ENCODE measurements at places on chromosomes 7 and 10. TPM values are rescaled to one million over a fixed set of nuclear protein-coding genes. Genes with fewer than 3 reads are reported as not detected.

- DNase-seq, result no peak
These were observed 155.7 kb upstream of the HGF start for GRCh38 chr7:81925530-81925929.

GRCh38 chr10:105154736-105155135 is 513.6 kb downstream of the SORCS3 start:
- no peak for DNase-seq

DNA sequence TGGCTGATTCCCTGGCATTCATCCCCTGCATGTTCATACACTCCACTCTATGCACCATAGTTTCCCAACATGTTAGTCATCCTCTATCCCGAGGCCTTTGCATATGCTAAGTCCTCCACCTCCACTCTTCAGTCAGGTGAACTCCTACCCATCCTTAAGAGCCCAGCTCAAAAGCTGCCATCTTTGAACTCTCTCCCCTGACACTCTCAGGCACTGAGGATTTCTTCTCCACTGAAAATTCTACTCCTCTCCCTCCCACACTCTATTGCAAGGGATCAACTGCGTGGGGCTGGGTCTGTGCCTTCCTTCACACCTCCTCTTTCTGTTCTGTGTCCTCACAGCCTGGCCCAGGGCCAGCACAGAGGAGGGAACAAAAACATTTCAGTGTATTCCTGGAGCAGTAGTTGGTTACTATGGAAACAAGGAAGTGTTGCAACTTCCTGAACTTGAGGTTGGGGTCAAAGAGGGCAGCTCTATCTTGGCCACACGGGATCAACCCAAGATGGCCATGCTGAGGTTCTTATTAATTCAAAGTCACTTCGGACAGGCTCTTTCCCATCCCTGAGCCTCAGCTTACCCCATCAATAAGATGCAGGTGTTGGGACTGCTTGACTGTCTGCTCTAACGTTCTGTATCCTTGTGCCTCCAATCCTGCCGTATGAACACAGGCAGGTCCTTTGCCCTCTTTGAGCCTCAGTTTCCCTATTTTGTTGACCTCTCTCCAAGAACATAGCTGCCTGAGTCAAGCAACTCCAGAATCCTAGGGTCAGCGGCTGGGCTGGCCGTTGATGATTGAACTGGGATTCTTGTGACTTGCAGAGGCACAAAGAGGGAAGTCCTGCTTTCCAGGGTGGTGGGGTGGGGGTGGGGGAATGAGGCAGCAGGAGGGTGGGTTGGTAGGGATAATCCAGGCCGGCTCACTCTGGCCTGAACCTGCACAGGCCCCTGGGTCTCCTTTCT is 15.5 kb downstream of the ZMIZ1 start:
- DNase-seq, result peak; percentile 95

DNA sequence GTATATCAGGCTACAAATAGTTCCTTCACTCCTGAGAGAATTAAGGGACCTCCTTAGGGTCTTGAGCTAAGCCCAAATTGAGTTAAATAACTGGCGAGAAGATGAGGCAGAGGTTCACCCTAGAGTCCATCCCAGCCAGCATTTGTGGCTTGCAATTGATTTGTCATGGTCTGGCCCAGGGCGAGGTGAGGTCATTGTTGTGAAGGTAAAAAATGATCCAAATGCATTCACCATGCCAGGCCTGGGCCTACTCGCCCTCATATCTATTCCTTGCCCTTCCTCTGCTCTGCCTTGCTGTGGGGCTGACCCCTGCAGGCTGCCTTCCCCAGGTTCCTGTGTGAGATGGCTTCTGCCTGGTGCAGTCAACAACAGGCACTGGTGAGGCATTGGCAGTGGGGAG is 207.2 kb downstream of the ZNF365 start:
- no peak for DNase-seq

DNA sequence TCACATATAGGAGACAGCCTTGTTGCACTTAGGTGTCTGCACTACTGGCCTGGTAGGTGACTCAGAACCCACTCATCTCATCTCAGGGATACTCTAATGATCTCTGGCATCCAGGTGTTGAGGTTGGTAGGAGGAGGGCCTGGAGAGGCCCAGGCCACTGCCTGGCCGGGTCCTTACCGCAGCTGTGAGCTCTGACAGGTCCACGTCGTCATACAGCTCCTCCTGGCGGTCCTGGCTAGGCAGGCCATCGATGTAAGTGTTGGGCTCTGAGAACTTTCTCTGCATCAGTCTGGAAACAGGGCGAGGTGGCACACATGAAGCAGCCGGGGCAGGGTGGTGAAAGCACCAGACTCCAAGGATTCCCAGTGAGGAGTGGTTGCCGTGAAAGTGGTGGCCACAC is 62.1 kb downstream of the VWA2 start:
- DNase-seq, result no peak

WAC gene
- 101 TPM for total RNA-seq

ITGB8 gene
- total RNA-seq, result 6.5 TPM

SEMA3D gene
- total RNA-seq, result 10.3 TPM

GRCh38 chr10:83166344-83166743 is 973.0 kb upstream of the GHITM start:
- no peak for DNase-seq

DNA sequence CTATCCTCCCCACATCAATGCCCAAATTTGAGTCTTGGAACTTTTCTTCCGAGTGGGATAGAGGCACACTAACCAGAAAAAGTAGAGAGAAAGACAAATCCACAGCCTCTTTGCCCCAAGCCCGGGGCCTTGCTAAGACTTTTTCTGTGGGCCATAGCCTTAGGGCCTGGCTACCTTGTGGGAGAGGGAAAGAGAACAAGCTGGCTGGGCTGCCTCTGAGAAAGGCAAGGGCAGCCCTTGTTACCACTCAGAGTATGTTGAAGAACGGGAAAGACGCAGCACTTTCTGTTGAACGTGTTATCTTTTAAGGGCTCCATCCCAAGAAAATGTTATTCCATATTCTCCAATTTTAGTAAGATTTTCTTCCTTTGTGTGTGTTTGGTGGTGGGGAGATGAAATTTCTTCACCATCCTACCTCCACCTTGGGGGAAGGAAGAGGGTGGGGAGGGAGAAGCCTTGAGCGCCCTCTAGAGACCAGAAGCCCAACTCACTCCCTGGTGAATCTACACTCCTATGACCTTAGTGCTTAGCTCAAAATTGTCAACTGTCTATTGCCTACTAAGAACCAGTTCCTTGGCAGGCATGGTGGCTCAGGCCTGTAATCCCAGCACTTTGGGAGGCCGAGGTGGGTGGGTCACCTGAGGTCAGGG is 3.9 kb upstream of the NRF1 start:
- DNase-seq, result peak; percentile 14

DNA sequence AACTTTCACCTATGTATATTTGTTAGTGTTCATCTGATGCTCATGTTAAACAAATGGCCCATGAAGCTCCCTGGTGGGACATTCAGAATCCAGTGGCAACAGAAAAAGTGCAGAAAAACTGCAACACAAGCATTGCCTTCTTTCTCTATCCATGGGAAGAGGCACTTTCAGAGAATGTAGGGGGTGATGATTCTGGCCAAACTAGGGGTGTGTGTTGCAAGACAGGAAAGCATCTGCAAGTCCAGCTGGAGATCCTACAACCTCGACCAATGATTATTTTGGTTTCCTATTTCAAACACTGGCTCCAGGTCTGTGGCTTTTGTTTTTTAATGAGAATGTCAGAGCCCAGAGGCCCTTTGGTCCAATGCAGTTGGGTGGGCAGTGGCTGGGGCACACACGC is 198.7 kb downstream of the CXCL12 start:
- DNase-seq, result no peak

DNA sequence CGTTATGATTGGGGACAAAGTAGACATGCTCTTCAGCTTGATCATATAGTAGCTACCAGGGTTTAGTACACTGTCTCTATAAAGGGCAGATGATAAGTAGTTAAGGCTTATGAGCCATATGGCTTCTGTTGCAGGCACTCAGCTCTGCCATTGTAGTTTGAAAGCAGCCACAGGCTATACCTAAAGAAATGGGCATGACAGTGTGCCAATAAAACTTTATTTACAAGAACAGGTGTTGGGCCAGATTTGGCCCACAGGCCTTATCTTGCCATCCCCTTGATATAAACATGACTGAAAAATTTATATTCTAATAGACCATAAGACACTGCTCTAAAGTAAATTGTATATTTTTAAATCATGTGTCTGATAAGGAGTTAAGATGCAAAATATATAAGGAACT is 36.6 kb downstream of the GRK5 start:
- DNase-seq, result no peak

DNA sequence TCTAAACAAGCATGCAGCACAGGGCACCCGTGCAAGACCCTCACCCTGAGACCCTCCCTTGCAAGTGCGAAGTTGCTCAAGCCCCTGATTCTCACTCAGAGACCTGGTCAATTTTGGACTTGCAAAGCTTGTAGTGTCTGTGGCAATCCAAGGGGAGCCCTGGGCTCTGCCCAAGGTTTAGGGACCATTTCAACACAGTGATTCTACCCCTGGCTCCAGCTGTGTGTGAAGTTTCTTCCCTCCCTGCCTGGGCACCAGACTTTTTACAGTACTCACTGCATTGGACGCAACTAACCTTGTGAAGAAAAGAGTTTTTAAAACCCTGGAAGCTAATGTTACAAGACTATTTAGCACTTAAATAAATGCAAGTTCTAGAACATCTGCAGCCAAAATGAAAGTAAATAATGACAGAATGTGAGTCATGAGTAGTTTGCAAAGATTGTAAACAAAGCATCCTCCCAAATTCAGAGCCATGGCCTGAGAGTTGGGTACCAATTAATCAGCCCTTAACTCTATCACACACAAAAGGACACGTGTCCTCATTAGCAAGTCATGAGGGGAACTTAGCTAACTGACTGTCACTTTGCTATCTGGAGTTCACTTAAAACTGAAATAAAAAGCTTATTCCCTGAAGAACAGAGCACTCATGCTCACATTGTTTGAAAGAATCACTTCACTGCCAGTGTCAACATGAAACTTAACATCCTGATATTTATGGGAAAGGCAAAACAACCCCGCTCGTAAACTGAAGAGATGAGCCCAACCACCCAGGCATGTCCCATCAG is 48.1 kb downstream of the RGS10 start:
- no peak for DNase-seq

SSC4D gene
- total RNA-seq, result 0.46 TPM

GRCh38 chr10:1290071-1290471 is 233.9 kb downstream of the WDR37 start:
- DNase-seq, result no peak

PTPRZ1 gene
- not detected for total RNA-seq

DNA sequence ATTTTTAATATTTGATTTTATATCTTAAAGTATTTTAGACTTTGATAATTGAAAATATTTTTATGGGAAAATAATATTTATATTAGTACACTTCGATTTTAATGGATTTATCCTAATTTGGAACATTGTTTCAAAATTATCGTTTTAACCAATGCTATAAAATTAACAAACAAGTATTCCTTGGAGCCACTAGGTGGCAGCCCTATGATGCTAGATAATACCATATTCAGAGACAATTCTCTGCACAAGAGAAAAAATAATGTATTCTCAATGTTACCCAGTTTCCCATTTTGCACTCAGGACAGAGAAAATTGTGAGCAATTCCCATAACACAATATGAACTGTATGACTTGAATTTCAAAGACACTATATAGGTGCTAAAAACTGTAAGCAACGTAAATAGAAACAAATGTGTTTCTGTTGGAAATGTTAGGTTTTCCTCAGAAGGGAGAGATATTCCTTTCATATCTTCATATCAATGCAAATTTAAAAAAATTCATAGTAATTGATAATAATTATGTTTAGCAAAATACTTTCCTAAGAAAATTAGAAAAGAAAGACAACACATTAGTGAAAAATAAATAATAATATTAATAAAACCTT is 237.8 kb downstream of the SEMA3E start:
- DNase-seq, result peak; percentile 54

DNA sequence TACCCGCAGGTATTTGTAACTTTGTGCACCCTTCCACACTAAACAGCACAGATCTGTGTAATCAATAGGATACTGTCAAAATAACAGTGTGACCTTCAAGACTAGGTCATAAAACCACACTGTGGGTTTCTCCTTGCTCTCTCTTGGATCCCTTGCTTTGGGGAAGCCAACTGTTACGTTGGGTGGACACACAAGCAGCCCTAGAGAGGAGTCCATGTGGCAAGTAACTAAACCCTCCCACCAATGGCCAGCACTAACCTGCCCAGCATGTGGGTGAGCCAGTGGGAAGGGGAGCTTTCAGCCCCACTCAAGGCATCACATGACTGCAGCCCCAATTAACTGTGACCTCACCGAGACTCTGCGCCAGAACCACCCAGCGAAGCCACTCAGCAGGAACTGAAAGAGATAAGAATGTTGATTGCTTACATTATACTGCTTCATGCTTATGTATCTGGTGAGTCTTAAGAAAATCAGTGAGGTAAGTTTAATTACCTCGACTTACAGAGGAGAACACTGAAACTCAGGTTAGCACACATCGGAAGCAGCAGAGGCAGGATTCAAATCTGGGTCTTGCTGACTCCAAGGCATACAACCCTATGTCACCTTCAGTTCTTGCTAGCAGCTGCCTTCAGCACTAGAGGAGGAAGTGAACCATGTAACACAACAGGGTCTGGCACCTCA is 9.4 kb upstream of the ZC3HAV1 start:
- DNase-seq, result no peak

TNS3 gene
- 59.8 TPM for total RNA-seq

DNA sequence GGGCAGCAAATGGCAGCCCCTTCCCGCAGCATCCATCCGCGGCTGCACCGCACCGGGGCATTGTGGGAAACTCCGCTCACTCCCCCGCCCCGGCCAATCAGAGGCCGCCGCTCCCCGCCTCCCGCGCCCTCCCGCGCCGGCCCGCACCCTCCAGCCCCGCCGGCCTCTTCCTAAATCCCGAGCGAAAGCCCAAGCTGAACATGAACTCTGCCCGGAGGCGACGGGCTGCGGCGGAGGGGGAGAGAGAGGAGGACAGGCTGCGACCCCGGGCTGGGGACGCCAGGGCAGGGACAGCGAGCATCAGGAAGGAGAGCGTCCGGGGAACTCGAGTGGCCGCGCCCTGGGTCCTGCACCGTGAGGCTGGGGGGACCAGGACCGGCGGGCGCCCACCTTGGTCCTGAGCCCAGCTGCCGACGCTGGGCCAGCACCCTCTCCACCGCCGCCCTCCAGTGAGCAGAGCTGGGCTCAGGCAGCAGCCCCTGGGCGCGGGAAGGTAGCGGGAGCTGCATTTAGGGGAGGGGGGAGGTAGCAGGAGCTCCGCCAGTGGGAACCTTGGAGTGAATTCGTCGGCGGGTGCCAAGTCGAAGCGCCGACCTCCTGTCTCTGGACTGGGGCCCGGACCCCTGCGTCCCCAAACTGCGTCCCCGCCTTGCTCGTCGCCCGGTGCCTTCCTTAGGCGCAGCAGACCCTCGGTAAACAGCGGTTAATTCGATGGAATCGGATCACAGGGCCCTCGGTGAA is at the start of gene DGKI:
DGKI (minus strand) TSS at position 148 of the 741 bp plus-strand sequence.
- DNase-seq, result no peak

- no peak for DNase-seq
These were observed 135.8 kb upstream of the CXCL12 start for GRCh38 chr10:44520651-44521050.

- DNase-seq, result no peak
These were observed 109.9 kb downstream of the RPS24 start for GRCh38 chr10:78143576-78143975.

BLOC1S2 gene
- 45.9 TPM for total RNA-seq

DNA sequence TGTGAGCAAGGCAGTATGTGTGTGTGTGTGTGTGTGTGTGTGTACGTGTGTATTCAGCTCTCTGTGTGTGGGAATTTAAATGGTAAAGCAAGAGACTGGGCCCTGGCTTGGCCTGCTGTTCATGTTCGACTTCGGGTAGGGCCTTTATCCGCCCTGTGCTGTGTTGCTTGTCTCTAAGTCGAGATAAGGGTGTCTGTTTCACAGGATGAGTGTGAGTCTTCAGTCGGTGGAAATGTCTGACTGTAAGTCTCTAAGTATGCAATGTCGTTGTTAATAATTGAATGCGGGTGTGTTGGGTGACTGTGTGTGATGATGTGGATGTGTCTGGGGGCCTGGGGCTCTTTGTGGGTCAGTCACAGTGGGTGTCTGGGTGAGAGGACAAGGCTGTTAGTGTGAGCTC is 34.8 kb downstream of the HIF1AN start:
- no peak for DNase-seq

Data from endothelial cell of umbilical vein (primary cell).